GM03348 (cell line): ENCODE measurements at places on chromosomes 7 and 10.

DNA sequence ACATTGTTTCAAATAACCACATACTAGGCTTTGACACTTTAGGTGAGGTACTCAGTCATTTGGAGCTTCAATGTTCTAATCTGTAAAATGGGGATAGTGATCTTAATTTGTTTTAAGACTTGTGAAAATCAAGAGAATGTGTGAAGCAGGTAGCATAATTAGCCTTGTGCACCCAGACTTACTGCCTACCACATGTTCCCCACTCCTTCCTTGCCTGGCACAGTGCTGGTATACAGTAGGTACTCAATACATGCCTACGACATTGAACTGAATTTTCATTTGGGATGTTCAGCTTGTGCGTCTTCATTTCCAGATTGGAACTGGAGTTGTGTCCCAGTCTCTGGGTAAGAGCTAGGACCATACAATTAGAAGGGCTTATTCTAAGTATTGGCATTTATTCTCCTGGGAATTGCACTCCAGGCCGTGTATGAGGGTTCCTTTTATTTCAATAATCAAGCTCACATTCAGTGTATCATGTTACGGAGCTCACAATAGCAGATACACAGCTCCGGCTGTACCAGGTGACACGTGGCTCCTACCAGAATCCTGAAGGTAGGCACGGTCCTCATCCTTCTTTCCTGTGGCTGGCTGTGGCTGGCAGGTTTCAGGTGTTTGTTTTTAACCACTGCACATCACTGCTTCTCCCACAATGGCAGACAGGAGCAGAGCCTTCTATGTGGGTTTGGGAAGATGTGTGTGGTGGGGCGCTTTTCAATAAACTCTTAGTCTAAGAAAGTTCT lies 109.4 kb upstream of the PDCD4 start:
- DNase-seq: no peak

GRCh38 chr10:131697476-131698128 lies 203.2 kb upstream of the PPP2R2D start:
- DNase-seq: no peak

- peak; percentile 68 for DNase-seq
Observed at GRCh38 chr7:86913709-86914108, 145.7 kb downstream of the ELAPOR2 start.

- DNase-seq: no peak
Observed at GRCh38 chr7:37916017-37916672, 472 bp downstream of the SFRP4 start.

- no peak for DNase-seq
Observed at GRCh38 chr7:23787272-23787671, 77.3 kb downstream of the STK31 start.

DNA sequence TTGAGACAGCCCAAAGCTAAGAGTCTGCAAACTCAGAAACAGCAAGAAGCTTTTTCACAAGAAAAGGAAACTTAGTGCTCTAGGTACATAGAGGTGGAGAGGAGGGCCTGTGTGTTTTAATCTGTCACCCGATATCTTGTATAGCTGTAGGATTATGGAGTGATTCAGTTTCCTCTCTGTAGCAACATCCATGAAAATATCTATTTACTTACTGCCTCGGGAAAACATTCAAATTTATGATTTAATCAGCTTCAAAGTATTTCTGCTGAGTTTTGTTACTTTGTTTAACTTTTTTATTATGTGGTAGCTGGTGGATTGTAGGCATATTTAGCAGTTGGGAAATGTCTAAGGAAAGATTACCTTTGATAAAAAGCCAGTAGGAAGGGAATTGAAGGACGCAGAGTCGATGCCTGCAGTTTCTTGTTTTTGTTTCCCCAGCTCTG lies 292.0 kb downstream of the CCDC3 start:
- DNase-seq: peak; percentile 29

DNA sequence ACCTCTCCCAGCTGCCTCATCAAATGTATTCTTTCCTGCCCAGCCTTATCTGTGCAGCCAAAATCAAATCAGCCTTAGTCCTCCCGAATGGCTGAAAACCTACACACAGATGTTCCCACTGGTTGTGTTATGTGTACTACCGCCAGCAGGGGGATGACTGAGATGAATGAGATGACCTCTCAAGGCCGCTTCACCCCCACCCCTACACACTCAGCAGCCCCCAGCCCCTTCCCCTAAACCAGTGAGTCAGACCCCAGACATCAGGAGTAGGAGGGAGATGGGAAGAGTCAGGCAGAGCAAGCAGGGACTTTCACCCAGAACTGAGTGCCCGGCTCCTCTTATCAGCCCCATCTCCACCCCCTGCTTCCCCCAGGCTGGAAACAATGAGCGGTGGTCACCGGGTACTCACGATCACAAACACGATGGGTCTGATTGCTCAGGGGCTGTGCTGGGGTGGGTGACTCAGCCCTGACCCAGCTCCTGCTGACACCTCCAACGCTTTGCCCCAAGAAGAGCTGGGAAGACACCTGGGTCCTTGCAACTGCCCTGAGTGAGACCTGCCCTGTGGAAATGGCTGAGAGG lies 6.5 kb upstream of the C10orf105 start:
- peak; percentile 53 for DNase-seq

- DNase-seq: no peak
Observed at GRCh38 chr10:122294511-122295450, 23.7 kb downstream of the BTBD16 start.

DNA sequence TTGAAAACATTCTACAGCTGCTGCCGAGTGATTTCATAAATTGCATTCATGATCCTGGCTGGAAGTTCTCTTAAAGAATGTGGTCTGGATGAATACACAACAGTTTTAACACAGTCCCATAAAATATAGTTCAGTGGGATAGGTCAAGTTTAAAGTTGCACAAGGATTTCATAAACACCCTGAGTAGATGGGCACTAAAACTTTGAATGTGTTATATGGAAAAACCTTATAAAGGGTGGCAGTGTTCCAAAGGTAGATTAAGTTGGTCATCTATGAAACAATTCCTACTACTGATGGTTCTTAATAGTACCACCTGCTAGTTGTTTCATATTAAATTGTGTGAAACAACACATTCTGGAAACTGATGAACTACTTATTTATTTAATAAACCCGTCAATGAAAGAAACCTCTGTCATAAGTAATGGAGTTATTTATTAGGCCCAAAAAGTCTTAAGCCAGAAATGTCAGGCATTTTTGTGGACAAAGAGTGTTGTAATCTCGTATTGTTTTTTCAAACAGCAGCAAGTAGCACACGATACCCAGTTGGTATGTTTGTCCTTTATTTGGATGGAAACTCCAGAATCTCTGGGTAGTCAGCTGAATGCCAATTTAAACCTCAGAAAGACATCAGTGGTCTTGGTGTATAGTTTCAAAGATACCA lies 14.3 kb upstream of the RPA3 start:
- peak; percentile 60 for DNase-seq

- no peak for DNase-seq
Observed at GRCh38 chr10:56095506-56096225, 265.4 kb downstream of the ZWINT start.

GRCh38 chr10:131983780-131984179 lies 2.1 kb upstream of the BNIP3 start:
- peak; percentile 55 for DNase-seq

GRCh38 chr10:97948822-97949221 lies 81.6 kb downstream of the CRTAC1 start:
- DNase-seq: no peak

GRCh38 chr7:156234666-156235494 lies 405.7 kb upstream of the RNF32 start:
- DNase-seq: no peak

DNA sequence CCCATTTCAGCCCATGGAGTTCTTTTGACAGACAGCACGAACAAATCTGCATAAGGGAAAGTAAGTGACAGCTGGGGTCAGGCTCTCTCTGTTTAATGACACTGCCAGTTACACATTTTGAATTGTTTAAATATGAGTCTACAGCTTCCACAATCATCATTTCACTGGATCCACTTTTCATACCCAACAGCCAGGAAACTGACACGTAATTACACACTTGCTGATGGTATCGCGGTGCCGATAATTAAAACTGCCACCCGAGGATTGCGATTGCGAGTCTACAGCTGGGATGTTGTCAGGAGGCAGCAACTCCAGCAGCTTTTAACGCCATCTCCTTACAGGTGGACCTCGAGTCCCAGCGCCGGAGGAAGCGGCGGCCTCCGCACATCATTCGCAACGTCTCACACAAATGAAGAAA lies 230.8 kb upstream of the MGMT start:
- no peak for DNase-seq

- DNase-seq: no peak
Observed at GRCh38 chr7:148159331-148159730, 431.2 kb upstream of the C7orf33 start.

- peak; percentile 68 for DNase-seq
Observed at GRCh38 chr7:74625446-74625845, 32.1 kb upstream of the GTF2I start.

DNA sequence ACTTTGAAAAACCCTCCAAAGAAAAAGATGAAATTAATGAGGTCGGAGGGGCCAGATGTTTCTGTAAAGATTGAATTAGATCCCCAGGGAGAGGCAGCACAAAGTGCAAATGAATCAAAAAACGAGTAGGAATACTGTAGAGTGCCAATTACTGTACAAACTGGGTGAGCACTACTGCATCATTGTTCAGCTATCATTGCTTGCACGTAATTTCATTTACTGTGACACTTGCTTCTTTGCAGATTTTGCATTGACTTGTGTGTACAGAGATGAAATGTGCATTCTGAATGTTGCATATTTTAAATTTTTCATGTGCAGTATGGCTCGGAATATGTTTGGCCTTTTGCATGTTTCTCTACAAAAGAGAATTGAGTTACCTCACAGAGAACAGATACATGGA lies 123.7 kb downstream of the LCOR start:
- no peak for DNase-seq

GRCh38 chr10:74165530-74165901 lies 14.5 kb downstream of the ADK start:
- no peak for DNase-seq

DNA sequence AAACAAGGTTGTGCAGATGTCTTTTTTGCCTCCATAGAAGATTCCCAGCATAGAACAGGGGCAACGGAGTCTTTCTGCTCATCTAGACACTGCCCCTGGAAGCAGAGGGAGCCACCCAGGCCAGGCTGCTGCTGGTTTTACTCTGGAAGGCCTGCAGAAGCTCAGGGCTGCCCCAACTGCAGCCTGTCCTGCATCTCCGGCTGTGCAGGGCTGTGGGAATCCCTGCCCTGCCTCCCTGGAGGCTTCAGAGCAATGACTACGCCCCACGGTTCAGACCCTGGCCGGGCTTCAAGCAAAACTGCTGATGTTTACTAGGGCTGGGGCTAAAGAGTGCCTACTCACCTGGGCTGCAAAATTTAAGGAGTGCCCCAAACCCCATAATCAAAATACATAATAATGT lies 43.9 kb downstream of the GHRHR start:
- no peak for DNase-seq

GRCh38 chr10:45513551-45513950 lies 139.5 kb downstream of the ALOX5 start:
- no peak for DNase-seq

DNA sequence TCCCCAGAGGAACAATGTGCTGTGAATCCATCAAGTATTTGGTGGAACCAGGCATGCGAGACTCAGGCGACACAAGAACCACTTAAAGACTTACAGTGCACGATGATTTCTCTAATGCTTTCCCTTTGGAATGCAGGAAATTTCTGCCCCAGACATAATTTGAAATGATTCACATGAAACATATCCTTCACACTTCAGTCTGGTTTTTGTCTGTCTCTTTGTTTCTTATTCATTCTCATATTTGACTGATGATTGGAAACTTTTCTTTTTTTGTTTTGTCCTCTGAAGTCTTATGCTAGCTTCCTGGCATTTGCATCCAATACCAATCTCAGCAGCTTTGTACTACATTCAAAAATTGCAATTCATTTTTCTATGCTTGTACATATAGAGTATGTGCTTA lies 502.8 kb downstream of the PHTF2 start:
- DNase-seq: peak; percentile 61

DNA sequence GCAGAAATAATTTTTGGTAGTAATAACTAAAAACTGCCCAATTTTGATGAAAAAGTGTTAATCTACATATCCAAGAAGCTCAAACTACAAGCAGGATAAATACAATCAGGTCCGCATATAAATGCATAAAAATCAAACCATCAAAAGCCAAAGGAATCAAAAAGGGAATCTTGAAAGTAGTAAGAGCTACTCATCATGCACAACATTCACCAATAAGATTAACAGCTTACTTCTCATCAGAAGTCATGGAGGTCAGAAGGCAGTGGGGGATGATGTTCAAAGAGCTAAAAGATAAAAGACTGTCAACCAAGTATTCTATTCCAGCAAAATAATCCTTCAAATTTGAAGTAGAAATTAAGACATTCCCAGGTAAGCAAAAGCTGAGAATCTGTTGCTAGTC lies 76.4 kb downstream of the CRPPA start:
- no peak for DNase-seq

DNA sequence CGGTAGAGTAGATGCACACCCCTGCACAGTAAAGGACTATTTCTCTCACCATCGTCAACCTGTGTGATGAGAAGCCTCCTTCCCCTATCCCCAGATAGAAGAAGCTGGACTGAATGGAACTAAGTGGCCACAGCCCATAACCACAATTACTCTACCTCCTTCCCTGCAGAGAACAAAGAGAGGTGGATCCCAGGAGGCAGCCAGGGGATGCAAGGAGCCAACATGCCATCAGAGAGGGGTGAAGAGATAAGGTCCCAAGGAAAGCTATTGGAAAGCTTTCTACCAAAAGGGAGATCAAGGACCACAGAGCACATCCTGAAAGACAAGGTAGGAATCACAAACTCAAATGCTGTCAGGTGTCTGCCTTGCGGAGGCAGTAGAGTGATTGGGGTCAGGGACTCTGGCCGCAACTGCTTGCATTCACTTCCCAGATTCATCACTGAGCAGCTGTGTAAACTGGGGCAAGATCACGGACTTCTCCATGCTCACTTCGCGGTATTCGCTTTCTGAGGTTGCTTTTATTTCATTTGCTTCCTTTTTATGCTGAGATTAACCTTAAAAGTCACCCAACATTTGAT lies 81.6 kb upstream of the MYO3A start:
- DNase-seq: no peak

DNA sequence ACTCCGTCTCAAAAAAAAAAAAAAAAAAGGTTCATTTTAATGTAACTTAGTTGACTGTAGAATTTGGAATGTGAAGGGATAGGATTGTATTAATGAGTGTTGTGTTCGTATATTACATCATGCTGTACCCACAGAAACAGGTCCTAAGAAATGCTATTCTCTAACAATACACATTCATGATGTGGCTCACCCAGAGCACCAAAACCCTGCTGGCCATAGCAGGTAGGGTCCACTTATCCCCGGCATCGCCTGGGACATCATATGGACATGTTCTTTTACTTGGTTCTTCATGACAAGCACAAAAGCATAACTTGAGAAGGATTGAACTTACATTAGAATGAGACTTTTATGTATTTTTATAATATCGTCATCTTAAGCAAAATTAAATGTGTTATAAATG lies 241.5 kb downstream of the CACNB2 start:
- DNase-seq: no peak

GRCh38 chr7:105756367-105756766 lies 120.0 kb downstream of the ATXN7L1 start:
- no peak for DNase-seq
